ENCODE measurements at places on chromosomes 7 and 10.
A peak's percentile ranks its signal among the peaks of the same experiment; 100 is the strongest.

- no peak for DNase-seq
Measured at GRCh38 chr7:78151229-78151628, 352.7 kb downstream of the PHTF2 start.

DNA sequence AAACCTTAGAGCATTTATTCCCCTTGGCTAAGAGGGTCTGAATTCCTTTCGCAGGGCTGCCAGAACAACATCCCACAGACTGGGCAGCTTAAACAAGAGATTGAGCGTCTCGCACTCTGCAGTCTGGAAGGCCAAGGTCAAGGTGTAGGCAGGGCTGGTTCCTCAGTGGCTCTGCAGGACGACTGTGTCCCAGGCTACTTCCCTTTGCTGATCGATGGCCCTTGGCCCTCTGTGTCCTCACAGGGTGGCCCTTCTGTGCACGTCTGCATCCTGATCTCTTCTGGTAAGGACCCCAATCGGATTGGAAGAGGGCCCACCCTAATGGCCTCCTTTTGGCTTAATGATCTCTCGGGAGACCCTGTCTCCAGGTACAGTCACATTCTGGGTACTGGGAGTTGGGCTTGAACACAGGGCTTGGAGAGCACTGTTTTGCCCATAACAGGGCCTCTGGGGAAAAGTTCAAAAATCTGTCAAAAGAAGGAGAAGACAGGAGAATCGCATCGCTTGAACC, 35.1 kb upstream of the DNAJB6 start:
- no peak for DNase-seq

DNA sequence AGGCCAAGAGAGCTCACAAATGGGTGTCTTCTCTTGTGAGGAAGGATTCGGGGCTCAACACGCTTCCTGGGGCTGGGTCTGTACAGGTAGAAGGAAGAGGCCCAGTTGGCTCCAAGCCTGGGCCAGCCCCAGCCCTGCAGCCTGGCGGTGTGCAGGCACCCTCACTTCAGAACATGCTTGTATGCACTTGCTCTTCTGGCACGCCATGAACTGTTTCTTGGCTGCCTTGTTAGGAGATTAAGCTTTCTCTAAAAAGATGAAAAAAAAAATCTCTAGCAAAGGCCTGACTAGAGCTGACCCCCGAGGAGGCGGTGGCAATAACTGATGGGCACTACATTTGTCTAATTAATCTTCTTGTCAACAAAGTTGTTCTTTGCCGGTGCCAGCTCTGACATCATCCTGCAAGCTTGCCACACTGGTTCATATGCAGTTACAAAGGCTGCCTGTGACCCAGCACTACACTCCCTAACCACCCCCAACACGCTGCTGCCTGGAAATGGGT, 94.7 kb downstream of the WDR11 start:
- peak; percentile 89 for DNase-seq

DNA sequence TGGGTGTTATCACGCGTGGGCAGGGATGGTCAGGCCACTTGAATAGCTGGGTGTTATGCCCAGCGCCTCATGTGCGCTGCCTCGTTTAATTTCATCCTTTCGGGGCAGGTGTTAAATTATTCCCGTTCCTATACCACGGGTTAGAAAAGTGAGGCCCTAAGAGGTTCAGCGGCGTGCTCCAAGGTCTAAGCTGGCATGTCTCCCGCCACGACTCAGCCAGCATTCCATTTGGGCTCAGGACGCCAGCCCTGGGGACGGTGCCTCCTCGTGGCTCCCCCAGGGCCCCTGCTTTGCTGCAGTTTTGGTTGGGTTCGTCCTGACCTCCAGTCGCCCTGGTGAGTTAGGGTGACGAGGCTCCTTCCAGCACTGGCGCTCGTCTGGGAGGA, 124.5 kb downstream of the TRRAP start:
- DNase-seq = no peak

DNA sequence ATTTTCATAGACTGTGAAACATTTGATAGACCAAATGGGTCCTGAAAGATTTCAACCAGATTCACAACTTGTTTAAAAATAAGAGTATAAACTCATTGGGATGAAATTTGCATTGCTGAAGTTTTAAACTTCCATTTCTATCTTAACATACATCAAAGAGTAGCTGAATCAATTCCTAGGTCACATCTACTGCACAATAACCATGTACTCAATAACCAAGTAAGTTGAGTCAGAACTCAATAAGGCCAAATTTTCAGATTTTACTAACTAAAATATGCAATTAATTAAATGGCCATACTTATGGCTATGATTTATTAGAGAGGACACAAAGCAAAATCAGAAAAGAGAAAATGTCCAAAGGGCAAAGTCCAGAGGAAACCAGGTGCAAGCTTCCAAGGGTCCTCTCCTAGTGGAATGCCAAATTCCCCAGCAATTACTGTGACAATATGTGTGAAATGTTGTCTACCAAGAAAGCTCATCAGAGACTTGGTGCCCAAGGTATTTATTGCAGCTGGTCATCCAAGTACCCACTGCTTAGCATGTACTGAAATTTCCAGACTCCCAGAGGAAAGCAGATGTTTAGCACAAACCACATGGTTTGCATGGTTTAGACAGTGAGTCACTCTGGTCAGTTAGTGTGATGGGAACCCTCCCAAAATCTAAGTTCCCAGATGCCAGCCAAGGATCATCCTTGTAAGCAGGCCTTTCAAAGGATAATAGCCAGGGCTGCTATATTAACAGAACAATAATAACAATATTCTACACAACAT, 238.9 kb downstream of the IPMK start:
- DNase-seq = no peak

- DNase-seq = no peak
Measured at GRCh38 chr7:37032258-37032601, 307.9 kb upstream of the AOAH start.

DNA sequence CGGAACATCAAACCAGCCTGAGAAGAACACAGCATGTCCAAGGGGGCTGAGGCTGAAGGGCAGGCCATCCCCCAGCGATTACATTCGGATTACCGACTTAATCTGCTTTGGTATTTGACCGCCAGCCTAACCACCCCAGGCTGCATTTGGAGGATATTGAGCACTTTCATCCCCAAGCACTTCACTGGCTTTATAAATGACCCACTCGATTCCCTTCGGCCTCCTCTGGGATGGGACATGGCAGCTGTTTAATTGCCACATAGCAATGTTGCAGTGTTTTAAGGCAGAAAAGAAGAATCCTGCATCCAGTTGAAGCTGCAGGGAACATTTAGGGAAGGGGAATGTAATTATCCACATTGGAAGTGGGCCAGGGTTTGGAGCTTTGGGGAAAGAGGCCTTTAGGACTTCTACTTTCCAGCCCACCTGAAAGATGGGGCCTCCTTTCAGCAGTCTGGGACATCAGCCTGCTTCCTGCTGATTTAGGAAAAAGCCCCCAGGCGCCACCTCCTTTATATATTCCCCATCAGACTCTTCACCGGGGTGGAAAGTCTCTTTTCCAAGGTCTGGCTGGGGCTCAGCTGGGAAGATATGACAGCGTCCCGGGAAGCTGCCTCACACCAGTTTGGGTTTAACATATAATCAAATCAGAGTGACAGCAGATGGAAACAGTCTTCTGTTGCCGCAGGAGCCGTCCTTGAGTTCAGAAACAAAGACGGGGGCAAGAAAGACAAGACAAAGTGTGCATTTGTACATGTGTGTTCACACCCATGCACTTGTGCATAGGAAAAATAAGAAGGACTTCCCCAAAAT, 9.2 kb downstream of the DPCD start:
- DNase-seq = no peak

GRCh38 chr10:44245601-44245938, 139.3 kb downstream of the CXCL12 start:
- no peak for DNase-seq
